ENCODE measurements at places on chromosomes 3 and 15.

- no peak for DNase-seq
These were observed 215.2 kb upstream of the MME start for GRCh38 chr3:154864947-154865346.

GRCh38 chr3:150890295-150890694, 14.9 kb downstream of the MINDY4B start:
- no peak for DNase-seq

DNA sequence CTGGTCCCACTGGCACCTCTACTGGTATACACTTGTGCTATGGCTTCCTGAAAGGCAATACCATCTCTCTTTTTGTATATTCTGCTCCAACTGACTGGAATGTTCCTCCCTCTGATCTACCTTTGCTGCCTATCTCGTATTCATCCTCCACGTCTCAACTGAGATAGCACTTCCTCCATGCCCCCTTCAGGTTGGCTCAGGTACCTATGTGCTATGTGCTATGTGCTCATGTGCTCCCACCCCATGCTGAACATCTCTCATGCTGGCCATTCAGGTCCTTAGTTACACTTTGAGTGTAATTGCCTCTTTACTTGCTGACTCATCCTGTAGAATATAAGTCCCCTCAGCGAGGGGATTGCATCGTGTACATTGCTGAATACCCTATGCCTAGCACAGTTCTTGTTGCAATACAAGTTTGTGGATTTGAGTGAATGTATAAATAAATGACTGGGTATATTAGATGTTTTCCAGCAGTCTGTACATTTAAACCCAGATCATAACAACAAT, 156.9 kb downstream of the SOX2 start:
- DNase-seq: no peak

DNA sequence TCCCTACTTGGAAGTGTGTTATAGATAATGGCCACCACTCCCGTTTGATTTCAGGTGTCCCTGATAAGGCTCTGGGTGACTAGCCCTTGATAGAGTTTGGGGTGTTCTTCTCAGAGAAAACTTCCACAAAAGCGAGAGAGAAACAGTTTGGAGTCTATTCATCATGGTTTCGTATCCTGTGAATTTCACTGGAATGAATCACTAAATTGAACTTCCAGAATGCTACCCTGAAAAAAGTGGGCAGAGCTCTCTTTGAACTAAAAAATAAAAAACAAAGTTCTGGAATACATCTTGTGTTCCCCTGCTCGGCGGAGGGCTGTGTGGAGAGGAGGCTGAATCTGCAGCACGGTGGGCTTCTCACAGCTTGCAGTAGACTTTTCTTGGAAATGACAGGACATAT, 52.8 kb upstream of the FAM98B start:
- no peak for DNase-seq

DNA sequence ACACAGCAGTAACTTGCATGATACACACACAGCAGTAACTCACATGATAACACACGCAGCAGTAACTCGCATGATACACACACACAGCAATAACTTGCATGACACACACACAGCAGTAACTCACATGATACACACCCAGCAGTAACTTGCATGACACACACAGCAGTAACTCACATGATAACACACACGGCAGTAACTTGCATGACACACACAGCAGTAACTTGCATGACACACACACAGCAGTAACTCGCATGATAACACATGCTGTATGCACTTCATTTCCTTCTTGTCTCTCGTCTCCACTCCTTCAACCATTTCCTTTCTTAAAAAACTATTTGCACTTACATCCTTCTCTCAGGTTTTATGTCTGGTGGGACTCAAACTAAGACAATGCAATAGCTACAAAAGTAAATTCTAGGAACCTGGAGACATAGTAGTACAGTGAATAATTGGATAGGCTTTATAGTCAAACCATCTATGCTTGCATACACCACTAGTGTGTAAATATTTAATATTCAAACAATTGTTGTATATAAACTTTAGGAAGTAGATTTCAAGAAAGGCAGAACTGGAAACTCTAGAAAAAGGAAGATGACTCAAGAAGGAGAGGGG, 130.8 kb downstream of the UACA start:
- DNase-seq: no peak

- peak; percentile 68 for DNase-seq
These were observed 59.6 kb downstream of the ESYT3 start for GRCh38 chr3:138493804-138494606.

DNA sequence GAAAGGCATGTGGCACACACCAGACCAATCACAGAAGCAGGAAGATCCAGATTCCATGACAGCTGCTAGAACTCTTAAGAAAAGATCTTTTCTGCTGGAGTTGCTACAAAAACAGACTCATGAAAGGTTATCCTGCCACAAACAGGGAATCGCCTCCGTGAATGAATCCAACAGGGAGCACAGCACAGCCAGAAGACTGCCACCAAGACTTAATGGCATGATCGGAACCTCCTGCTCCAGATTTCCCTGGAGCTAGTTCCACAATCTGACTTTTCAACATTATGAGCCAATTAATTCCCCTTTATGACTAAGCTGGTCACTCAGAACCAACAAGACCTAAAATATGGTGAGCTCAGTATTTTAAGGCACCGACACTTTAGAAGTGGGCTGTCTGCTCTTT, 232.5 kb downstream of the FOXP1 start:
- DNase-seq: no peak

DNA sequence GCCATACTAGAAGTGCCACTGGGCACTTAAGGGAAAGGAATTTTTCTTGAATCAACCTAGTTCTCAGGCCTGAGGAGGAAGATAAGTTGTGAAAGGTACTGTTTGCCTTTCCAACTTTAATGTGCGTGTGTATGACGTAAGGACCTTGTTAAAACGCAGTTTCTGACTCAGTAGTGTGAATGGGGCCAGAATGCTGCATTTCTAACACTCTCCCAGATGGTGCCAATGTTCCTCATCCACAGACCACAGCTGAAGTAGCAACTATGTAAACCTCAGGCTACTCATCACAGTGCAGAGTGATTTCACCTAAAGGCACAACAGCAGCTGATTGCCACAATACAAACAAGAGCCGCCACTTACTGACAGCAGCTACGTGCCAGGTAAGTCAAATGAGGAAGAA, 103.6 kb downstream of the OTOL1 start:
- DNase-seq: no peak

DNA sequence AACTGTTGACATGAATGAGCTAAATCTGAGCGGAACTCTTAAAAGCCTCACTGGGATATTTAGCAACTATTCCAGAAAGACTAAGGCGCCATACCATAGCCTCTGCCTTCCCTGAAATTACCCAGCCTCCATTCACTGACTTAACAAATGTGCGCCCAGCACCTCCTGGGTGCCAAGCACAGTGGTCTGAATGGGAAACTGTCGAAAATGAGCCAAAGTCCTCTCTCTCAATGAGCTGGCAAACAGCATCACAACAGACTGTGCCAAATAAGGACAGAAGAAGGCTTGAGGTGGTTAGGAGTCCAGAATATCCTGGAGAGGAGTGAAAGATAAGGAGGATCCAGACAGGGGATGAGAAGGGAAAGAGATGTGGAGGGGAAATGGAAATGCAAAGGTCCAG, 332.4 kb downstream of the MAGI1 start:
- DNase-seq: peak; percentile 37

GRCh38 chr3:27532426-27533260, 48.5 kb upstream of the SLC4A7 start:
- DNase-seq: no peak

DNA sequence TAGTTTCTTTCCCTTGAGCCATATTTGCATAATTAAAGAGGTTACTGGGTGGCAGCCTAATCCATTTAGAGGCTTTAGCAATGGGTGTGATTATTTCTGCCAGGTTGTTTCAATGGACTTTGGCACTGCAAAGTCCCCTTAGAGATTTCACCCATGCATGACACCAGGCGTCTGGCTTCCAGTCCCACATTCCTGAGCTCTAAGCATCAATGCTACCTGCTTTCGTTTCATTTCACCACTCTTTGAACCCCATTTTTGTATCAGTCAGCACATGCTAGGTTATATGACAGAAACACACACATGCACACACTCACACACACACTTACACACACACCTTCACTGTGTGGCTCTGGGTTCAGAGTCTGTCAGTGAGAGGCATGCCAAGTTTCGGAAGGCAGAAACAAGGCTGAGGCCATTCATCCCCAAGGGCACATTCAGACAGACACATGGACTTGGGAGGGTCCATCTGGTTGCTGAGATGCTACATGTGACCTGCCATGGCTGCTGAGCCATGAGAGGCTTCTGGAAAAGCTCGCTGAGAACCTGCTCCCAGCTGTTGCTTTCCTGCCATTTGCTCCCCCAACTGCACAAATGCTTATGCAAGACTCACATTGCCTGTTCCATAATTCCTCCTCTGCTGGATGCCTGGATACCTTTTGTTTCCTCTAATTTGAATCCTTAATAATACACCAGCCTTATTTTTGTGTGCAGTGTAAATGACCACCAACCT, 354.1 kb downstream of the GABRG3 start:
- no peak for DNase-seq

DNA sequence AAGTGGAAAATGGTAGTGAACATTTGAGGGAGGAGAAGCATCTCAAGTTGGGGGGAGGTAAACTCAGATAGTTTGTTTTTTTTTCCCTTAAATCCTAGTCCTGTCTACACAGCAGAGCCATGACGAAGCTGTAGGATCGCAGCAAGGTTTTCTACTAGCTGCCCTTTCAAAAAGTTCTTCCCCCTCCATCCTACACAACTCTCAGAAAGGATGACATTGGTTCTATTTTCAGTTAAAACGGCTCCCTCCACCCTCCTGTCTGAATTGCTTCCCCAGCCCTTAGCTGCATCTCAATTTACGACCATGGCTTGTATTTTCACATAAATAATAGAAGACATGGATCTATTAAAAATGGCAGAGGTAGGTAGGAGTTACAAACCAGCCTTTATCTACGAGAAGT, 2.2 kb downstream of the HOMER2 start:
- no peak for DNase-seq

- DNase-seq: no peak
These were observed 21.7 kb upstream of the SFMBT1 start for GRCh38 chr3:53067567-53067966.

- peak; percentile 75 for DNase-seq
These were observed 124.4 kb upstream of the LIPC start for GRCh38 chr15:58307313-58307961.

DNA sequence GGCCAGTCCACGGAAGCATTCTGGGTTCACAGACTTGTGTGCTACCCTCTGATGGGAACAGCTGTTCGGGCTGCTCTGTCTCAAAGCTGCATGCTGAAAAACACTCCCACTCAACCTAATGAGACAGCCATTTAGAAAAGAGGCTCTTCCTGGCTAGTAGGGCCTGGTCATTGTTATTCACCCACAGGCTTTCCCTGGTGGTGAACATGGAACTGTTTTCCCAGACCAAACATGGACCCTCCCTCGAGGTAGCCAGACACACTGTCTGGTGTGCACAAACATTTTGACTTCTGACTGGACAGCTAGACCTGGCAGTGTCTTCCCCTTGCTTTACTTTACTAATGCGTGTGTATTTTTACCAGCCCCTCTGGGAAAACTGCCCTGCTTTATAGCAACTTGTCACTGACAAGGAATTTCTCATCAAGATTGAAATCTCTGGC, 39.0 kb downstream of the MECOM start:
- no peak for DNase-seq

DNA sequence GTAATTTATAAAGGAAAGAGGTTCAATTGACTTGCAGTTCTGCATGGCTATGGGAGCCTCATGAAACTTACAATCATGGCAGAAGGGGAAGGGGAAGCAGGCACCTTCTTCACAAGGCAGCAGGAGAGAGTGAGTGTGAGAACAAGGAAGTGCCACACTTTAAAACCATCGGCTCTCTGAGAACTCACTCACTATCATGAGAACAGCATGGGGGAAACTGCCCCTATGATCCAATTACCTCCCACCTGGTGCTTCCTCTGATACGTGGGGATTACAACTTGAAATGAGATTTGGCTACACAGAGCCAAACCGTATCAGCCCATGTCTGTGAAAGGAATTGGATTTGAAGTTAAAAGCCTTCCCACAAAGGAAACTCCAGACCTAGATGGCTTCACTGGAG, 39.1 kb downstream of the TKT start:
- DNase-seq: no peak

DNA sequence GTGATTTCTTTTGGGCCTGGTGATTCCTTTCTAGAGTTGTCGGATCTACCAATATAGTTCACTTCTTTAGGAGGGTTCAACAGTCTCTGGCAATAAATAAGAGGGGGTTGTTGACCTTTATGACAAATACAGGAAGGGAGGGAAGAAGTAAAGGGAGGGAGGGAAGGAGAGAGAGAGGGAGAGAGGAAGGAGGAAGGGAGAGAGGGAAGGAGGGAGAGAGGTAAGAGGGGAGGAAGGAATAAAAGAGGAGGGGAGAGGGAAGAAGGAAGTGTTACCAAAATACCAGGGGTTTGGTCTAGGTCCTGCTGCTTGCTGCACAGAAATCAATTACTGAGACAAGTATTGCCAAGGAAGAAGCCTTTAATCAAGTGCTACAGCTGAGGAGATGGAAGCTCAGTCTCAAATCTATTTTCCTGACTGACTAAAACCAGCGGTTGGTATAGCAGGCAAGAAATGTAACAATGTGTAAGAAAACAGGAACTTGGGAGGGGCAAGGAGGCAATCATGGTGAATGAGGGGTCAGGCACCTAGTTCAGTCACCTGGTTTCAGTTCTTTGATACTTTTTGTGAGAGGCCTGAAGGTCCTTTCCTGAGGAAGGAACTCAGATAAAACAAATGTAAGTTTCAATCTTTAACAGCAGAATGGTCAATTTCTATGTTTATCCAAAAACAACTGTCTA, 14.1 kb upstream of the TMEM40 start:
- no peak for DNase-seq

- DNase-seq: no peak
These were observed 19.9 kb upstream of the ABHD2 start for GRCh38 chr15:89068325-89068784.

DNA sequence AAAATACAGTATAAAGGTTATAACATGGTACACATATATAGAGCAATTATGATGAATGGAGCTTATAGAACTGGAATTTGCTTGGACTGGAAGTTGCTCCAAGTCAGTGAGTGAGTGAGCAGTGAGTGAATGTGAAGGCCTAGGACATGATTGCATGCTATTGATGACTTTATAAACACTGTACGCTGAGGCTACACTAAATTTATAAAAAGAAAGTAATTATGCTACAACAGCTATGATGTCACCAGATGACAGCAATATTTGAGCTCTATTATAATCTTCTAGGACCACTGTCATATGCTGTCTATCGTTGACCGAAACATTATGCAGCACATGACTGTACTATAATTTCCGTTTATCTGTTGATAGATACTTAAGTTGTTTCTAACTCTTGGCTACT, 463.3 kb downstream of the EPHA6 start:
- DNase-seq: no peak
